ENCODE measurements at places on chromosomes 12 and 14.

GRCh38 chr12:108302403-108303311, 36.5 kb downstream of the CMKLR1 start:
- no peak for DNase-seq

DNA sequence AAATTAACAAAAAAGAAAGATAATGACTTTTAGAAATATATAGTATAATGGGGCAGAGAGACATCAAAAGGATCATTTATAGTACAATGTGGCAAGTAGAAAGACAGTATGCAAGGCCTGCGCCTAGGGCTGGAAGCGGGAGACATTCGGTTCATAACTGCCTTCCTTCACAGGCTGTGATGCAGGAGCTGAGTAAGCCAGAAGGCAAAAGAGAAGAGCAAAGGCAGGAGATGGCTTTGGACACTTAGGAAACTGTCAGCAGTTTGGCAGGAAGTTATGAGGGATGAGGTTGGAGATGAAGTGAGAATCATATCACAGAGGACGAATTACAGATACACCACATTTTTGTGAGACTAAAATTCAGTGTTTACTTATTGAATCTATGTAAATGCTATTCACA, 97.8 kb downstream of the EPS8 start:
- DNase-seq = no peak

DNA sequence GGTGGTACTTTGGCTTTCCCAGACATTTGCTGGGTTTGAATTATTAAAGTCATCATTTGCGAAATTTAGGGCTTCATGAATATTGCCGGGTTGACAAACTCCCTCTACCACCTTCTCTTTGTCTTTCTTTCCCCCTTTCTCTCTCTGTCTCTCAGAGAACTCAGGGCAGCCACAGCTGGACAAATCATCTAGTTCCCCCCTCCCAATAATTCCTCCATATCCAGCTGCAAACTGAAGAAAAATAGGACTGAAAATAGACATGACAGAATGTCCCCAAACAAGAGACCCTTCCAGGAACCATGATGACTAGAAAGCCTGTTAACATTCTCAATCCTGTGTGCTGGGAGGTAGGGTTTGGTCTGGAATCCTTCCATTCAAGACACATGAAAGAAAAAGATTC, 67.1 kb upstream of the TBX5 start:
- no peak for DNase-seq

DNA sequence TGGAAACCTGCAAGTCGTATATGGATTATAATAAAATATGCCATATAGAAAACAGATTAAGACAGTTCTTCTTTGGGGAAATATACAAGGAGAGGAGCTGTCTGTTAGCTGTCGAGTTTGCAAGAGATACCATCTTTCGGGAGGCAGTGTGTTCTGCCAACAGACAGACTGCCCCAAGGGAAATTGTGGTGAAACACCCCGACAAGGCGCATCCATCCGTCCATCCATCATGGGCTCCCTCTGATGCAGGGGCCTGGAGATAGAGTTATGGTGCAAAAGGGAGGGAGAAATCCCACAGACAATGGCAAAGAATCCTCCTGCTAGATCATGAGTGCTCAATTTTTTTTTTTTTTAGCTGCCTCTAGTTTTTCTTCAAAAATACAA, 156.3 kb downstream of the DPF3 start:
- DNase-seq = no peak

- DNase-seq = no peak
Observed at GRCh38 chr12:13093191-13093847, 10.1 kb downstream of the GSG1 start.

- DNase-seq = no peak
Observed at GRCh38 chr12:89994911-89995310, 286.3 kb upstream of the ATP2B1 start.

DNA sequence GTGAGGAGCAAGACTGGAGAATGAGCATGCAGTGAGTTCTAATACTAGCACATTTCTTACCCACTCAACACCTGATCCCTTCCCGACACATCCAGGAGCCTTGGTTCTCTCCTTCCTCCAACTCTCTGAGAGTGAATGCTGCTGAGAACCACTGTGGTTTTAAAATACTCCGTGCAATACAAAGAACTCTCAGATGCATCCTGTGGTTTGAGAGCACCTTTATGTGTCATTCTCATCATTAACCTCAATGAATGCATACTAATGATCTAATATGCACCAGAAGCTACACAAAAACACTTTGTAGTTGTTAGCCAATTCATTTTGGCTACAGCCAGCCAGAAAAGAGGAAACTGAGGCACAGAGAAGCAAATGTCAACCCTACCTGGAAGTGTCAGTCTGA, 87.6 kb downstream of the GALNT8 start:
- no peak for DNase-seq

Data from stimulated activated CD4-positive, alpha-beta T cell treated with anti-CD3 and anti-CD28 coated beads, Interleukin-2, amount 100 ng/mL, for 4 hours (primary cell).